Chondrocyte (in vitro differentiated cells): ENCODE measurements at places on chromosomes 3 and 15. TPM values are rescaled to one million over a fixed set of nuclear protein-coding genes. Genes with fewer than 3 reads are reported as not detected.

GRCh38 chr3:30711151-30711550 is 104.8 kb downstream of the TGFBR2 start:
- DNase-seq: no peak

- no peak for DNase-seq
These were observed 257.0 kb upstream of the GOLGA6L4 start for GRCh38 chr15:83978588-83978987.

DNA sequence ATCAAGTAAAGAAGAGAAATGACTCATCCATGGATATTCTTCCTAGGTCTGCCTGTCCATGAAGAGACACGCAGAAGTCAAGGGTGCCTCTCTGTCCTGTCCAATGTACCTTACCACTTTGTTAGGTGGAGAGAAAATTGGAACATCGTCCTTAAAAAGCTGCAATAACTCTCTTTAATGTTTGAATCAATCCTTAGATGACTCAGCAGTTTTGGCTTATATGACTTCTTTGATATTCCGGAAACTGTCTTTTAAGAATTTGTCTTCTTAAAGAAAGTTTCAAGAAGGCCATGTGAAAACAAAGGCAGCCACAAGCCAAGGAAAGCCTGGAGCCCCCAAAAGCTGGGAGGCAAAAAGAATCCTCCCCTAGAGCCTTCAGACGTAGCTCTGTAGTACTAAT is 49.2 kb downstream of the MRPL3 start:
- no peak for DNase-seq

DNA sequence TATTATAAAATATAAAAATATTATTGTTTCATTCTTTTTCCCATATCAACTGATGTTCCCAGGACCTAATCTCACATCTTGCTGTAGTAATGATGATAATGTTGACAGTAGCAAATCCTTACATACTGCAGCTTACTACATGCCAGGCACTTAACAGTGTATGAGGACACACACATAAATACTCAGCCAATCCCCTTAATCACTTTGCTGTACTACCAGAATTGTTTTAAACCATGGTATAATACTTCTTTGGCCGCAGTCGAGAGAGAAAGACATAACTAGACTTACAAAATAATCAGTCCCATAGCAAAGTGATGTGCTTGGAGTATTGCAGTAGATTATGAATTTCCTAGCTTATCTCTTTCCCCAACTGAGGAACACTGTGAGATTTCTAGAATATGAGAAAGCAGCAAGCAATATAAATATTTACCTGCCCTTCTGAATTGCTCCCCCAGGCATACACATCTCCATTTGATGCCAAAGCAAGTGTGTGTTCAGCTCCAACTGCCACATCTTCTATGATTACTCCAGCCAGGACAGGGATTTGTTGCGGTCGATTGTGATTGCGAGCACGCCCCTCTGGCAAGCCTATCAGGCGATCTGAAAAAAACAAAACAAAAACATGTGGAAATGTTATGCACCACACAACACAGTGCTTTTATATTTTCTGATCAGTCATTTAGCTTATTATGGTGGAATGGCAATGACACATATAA is 33.0 kb downstream of the FBXL22 start:
- no peak for DNase-seq

GRCh38 chr15:38065721-38066345 is 131.4 kb downstream of the TMCO5A start:
- DNase-seq: no peak

GRCh38 chr3:126119008-126119675 is 35.2 kb upstream of the SLC41A3 start:
- no peak for DNase-seq

DNA sequence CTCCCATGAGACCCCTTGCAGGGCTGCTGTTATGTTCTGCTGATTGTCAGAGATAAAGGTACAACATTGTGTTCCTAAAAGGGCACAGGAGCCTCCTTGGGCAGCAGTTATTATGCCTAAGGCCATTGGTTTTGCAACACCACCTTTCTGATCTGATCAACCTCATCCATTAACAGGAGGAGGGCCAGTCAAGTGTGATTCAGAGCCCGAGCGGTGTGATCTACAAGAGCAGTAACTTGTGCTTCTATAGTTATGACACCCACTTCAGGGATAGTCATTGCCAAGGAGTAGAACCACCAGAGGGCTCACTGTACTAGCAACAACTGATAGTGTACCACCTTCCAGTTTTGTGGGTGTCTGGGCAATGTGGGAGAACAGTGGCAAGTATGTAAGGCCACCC is 1457.9 kb upstream of the CADM2 start:
- no peak for DNase-seq

Gene PAK6
- total RNA-seq: 0.37 to 0.41 TPM in 2 of 3 replicates, not detected in the other

Gene CHRM5
- not detected in 3 replicates for total RNA-seq

Gene EOGT
- total RNA-seq: 28.9 to 35.5 TPM (median 34.4 TPM) in 3 replicates
